ENCODE measurements at places on chromosomes 2 and 18.

DNA sequence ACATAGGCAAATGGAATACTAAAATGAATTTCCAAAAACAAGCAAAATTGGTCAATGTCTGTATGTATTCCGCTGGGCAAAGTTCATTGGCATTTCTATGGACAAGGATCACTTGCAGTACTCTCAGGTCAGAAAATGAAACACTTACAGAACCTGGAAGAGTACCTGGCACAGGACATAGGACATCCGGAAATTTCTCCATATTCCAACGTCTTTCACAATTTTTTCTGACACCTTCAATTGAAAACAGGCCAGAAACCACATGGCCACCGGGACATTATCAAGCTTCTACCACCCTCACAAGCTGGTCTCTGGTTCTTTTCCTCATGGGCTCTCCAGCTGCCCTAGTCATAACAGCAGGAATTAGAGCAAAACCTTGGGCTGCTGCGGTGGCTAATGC is 96.9 kb upstream of the MSH6 start:
- no peak for DNase-seq

GRCh38 chr2:55948176-55948923 is 24.8 kb upstream of the EFEMP1 start:
- DNase-seq = no peak

- no peak for DNase-seq
These were observed 61.3 kb downstream of the TSN start for GRCh38 chr2:121816797-121817196.

GRCh38 chr2:113894156-113894743 is 4.4 kb downstream of the ACTR3 start:
- no peak for DNase-seq

- peak; percentile 78 for DNase-seq
These were observed 106.7 kb upstream of the PELI1 start for GRCh38 chr2:64250751-64251423.

DNA sequence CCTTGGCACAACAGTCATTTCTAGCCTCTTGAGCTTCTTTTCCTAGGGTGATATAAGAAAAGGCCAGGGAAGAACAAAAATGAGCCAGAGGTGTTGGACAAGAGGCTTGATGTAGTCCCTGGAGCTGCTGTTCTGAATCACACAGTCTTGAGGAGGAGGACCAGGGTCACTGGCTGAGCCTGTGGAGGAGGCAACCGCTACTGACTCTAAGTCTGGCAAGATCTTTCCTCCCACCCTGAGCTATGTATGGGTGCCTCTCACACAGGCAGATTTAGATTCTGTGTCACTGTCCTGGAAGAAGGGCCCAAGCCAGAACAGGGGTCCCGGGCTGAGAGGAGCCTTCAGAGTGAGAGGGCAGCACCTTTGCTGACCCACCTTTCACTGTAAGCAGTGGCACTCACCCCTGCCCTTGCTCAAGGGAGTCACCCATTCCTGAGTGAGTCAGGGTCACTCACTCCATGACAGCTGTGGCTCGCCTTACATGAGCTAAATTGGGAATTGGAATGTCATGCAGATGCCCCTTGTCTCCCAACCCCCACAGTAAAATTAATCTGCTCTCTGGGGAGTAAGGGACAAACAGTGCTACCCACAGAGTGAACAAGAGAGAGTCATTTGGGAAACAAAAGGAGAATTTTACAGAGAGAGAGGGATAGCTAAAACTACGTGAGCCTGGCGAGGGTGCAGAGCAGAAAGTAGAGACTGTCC is at the start of gene TRIM54:
TSS of gene TRIM54 (plus strand) at position 575 of the 705 bp plus-strand sequence. CDS start 303 bp downstream, outside the sequence.
- DNase-seq = no peak

DNA sequence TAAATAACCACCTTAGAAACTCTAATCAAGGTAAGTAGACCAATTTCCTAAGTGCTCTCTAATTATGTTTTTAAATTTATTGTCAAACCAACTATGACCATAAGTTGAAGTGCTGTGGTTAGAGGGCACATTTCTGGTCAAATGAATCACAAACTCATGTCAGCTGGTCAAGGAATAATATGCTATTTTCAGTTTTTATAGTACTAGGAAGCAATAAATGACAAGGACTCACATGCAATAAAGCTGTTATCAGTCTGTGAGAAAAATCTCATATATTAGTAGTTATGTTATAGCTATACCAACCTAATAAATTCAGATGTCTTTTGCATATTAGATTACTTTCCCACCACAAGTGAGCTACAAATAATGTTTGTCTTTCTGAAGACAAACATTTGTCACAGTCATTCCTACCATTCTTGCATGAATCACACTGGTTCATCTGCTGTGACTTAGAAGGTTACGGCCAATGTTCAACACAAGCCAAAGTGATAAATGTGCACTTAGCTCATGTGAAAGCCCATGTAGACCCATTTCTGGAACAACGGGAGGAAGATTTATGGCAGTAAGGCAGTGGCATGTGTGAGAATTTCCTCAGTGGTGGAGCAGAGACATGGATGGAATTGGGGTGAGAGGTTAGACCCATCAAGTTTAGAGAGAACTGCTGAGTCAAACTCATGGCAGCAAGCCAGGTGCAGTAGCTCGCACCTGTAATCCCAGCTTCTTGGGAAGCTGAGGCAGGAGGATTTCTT is 27.4 kb upstream of the CCNYL1 start:
- no peak for DNase-seq

GRCh38 chr2:11074246-11074820 is 80.9 kb upstream of the SLC66A3 start:
- no peak for DNase-seq

GRCh38 chr2:30663806-30664205 is 143.4 kb downstream of the CAPN13 start:
- no peak for DNase-seq

GRCh38 chr2:126614524-126615227 is 41.3 kb upstream of the GYPC start:
- DNase-seq = no peak

DNA sequence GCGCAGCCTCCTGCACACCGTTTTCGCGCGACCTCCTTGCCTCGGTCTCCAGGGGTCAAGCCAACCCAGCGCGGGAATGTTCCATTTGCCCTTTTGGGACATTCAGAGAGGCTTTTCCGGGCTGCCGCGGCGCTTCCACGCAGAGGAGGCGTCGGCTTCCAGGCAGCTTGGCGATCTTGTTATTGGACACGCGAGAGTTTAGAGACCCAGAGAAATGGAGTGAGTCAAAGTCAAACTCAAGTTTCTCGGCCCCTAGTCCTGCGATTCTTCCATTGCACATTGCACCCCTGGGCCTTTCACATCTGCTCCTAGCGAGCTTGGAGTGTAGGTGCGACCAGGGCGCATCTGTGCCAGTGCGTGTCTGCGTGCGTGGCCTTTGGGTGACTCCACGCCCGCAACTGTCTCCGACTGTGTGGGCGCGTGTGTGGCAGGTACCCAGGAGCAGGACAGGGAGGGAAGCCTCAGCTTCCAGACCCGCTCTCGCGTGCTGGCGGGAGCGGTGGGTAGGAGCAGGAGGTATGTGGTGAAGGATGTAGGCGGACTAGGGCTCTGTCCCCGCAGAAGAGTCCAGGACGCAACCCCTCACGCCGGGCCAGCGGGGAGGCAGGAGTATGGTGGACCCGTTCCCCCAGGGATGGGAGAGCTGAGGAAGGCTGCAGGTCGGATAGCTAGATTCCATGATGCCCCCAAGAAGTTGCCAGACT is 13.5 kb downstream of the SIX3 start:
- DNase-seq = no peak

- no peak for DNase-seq
These were observed 50.3 kb upstream of the ID2 start for GRCh38 chr2:8631465-8632005.

DNA sequence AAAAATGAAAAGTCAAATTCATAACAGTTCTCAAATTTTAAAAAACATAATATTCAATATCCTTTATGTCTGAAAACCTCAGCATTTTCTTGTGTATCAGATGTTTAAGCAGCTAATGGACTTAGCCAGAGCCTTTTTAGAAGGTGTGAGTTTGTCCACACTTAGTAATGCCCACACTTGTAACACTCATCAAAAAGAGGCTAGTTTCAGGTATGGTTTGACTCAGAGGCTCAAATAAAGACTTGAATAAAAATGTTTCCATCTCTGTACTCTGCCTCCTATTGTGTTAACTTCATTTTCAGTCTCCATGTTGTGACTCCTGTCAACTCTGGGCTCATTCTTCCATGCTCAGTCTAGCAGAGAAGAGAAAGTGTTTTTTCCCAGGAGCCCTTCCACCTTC is 311.6 kb downstream of the IRS1 start:
- DNase-seq = no peak

GRCh38 chr18:54712306-54712705 is 116.0 kb upstream of the RAB27B start:
- no peak for DNase-seq

DNA sequence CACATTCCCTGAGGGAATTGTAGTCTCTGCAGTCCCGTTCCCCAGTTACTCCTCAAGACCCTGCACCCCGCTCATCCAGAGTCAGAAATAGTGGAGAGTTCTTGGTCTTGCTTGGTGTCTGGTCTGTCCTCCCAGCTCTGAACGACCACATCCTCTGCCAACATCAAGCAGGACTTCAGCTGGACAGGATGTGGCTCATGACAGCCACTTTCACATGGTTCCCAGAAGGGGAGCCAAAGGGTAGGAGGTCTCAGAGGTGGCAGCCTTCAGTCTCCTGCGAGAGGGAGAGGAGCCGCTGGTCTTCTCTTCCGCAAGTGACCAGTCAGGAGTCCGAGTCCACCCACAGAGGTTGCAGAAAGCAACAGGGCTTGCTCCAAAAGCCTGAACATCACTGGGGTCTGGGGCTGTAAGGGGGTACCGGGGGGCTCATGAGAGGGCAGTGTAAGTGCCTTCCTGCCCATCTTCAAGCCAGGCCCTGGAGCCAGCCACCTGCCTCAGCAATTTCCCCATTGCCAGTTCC is 29.8 kb downstream of the B3GNT7 start:
- DNase-seq = no peak

DNA sequence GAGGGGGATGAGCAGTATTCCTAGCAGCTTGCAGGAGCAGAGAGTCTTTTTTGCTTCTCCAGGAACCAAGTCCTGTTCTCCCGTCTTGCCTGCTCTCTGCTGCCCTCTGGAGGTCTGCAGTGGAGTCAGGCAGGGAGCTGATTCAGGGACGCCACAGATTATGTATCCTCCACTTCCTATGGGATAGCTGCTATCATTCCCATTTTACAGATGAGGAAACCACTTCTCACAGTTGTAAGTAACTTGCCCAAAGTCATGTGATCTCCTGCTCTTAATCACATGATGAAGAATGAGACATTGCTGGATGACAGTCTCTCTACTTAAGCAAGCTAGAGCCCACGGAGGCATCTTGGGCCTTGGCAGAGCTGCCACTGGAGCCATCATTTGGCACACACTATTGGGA is 8.3 kb downstream of the SLC4A5 start:
- peak; percentile 23 for DNase-seq

DNA sequence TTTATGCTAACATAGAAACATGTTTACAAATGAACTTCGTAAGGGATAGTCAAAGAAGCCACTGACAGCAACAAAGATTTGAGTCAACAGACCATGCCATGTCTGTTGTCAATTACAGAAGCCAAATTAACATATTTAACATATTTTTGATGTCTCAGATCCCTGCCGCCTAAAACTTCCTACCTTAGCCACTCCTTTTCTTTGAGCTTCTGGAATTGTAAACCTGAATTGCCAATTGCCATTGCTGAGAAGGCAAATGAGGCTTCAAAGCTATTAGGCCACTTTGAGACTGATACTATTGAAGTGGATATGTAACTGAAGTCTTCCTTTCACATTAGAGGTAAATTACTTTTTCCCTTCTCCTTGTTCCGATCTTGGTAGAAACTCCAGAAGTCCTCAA is 66.0 kb upstream of the DSEL start:
- DNase-seq = no peak

- DNase-seq = no peak
These were observed 80.5 kb upstream of the KIF5C start for GRCh38 chr2:148794558-148794957.

GRCh38 chr2:233336541-233336940 is 17.8 kb upstream of the DGKD start:
- DNase-seq = no peak

DNA sequence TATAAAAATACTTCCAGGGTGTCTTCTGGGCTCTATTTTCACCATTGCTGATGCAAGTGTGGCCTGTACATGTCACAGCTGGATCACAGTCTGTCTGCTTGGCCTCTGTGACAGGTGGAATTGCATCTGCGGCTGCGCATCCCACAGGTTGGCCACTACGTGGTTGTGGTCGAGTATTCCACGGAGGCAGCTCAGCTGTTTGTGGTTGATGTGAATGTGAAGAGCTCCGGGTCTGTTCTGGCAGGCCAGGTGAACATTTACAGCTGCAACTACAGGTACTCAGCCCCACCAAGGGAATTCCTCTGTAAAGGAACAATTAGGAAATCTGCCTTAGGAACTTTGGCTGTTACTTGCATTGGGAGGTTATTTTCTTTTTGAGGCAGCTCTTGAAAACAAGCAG is 144.5 kb downstream of the LAMA3 start:
- DNase-seq = no peak

DNA sequence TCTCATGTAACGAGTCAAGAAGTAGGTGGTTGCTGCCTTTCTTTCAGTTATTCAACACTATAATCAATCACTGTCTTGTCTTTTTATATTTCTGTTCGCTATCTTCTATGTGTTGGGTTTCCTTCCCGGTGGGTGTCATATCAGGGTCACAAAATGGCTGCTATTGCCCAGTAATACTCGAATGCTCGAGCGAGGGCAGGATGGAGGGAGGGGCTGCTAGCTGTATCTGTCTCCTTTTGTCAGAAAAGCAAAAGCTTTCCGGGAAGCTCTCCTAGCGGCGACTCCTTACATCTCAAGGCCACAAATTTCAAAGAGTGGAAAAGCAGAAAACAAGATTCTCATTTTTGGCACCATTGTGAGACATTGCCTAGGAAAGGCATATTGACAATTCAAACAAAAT is 16.4 kb upstream of the GALNT3 start:
- DNase-seq = no peak
